ENCODE measurements at places on chromosomes 5 and 9.

DNA sequence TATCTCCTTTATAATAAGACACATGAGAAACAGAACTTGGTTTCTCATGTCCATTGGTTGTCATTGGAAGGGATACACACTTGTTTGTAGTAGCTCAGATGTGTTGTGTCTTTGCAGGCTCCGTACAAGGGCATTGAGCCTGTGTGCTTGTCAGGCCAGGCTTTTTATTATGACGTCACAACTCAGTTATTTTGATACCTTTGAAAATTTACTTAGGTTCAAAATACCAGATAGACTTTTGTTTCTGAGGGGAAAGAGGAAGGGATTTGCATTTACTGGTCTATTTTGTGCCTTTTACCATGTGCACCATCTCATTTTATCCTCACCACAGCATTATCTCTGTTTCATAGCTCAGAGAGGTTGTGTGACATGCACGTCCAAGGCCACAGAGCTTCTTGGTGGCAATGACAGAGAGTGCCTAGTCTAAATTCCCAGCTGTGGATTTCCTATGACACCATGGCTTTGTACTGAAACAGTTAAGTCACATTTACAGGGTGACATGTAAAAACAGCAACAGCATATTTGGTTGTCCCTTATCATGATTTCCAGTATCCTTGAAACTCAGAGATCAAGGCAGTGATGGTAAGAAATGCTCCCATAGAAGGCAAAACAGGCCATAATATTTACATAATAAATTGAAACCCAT is 268.7 kb downstream of the AOPEP start:
- DNase-seq, result no peak

DNA sequence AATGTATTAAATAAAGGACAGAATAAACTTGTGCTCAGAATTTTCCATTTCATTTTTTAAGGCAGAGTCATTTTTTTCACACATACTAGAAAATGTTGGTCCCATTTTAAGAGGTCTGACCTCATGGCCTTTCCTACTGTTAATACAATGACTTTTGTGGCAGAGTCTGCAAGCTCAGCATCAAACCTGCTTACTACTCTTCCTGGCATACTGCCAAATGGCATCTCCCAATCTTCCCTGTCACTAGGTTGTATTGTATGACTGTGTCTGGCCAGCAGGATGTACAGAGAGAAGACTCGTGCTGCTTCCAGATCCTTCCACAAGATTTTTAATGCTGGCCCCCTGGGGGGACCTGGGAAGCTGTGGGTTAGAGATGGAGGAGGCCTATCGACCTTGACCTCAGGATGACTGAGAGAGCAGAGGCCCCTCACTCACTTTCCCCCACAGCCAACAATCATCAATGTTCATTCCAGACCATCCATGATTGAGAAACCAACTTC is 64.7 kb downstream of the BARX1 start:
- DNase-seq, result no peak

- DNase-seq, result no peak
Measured at GRCh38 chr5:6804766-6805501, 91.7 kb downstream of the TENT4A start.

DNA sequence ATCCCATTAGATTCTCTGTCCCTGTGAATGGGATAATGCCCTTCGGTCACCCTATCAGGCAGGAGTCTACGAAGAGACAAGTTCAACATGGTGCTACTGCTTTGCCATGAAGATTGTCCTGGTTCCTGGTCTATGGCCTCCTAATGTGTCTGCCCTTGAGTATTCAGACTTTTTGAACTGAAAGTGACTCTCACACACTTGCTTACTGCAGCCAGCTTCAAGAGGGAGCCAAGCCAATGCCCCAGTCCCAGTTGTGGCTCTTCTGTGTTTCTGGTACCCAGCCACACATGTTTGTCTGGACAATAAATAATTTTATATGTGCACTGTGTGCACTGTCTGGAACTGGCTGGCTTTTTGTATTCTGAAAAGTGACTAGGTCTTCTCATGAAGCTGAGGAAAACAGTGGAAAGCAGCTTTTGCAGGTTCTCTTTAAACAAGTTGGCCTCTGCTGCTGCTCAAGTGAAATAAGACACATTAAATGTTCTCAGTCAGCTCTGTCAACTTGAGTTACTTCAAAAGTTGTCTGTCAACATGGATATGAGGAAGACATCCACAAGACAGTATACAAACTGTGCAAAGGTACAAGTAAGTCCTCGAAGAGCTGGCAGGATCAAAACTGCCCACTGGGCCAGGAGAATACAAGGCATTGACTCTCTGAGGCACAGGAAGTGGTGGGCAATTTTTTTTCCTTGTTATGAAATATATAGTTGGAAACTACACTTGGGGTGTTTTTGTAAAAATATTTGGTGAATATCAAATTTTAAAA is 60.0 kb downstream of the ZNF608 start:
- no peak for DNase-seq

- no peak for DNase-seq
Measured at GRCh38 chr9:109325089-109325488, 4.2 kb upstream of the EPB41L4B start.

- DNase-seq, result no peak
Measured at GRCh38 chr9:1916095-1916494, 99.1 kb upstream of the SMARCA2 start.

GRCh38 chr5:150302301-150303069 is at the start of gene ARSI:
Gene ARSI, minus strand, starts transcription at chr5:150302905. Its CDS starts 532 bp downstream, at chr5:150302373.
- DNase-seq, result no peak

- no peak for DNase-seq
Measured at GRCh38 chr9:111287127-111287526, 42.9 kb downstream of the OR2K2 start.

DNA sequence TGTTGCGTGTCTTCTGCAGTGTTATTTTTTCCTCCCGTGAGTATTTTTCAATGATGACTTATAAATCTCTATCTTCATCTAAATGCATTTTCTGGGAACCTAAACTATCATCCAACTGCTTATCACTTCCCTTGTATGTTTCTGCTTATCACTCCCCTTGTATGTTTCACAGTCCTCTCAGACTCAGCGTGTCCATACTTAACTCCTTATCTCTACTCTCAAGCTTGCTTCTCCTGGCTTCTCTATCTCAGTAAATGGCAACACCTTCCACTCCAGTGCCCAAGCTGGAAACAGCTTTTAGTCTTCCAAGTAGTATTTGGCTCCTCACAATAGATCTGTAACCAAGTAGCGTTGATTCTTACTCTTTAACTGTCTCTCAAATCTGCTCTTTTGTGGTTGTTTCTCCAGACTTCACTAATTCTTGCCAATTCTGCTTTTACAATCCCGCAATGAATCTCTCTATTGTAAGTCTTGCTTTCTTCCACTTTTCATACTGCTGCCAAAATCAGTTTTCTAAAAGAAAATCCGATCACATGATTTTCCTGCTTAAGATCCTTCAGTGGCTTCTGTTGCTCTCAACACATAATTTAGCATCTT is 33.8 kb upstream of the TXNDC8 start:
- no peak for DNase-seq

- no peak for DNase-seq
Measured at GRCh38 chr9:110575169-110575568, 4.4 kb downstream of the SVEP1 start.

DNA sequence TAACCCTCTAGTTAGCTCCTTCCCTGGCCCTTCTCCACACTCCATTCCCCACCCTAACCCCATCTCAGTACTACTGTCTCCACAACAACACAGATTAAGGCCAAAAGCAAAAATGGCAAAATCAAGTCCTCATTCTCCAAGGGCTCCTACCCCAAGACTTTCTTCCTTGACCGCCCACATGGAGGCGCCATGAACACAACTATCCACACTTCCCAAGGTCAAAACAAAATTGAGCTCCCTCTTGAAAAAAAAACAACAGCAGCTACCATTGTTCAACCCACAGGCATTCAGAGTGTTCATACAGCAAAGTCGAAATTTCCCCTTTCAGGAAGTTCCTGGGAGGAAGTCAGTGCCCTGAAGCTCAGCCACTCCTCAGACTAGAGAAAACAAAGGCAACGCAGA is 54.4 kb downstream of the GNAQ start:
- peak; percentile 27 for DNase-seq

- no peak for DNase-seq
Measured at GRCh38 chr9:135580664-135581380, 19.3 kb downstream of the PAEP start.

GRCh38 chr5:40687321-40687720 is 7.6 kb downstream of the PTGER4 start:
- DNase-seq, result no peak

GRCh38 chr9:36923025-36923625 is 110.9 kb downstream of the PAX5 start:
- no peak for DNase-seq

DNA sequence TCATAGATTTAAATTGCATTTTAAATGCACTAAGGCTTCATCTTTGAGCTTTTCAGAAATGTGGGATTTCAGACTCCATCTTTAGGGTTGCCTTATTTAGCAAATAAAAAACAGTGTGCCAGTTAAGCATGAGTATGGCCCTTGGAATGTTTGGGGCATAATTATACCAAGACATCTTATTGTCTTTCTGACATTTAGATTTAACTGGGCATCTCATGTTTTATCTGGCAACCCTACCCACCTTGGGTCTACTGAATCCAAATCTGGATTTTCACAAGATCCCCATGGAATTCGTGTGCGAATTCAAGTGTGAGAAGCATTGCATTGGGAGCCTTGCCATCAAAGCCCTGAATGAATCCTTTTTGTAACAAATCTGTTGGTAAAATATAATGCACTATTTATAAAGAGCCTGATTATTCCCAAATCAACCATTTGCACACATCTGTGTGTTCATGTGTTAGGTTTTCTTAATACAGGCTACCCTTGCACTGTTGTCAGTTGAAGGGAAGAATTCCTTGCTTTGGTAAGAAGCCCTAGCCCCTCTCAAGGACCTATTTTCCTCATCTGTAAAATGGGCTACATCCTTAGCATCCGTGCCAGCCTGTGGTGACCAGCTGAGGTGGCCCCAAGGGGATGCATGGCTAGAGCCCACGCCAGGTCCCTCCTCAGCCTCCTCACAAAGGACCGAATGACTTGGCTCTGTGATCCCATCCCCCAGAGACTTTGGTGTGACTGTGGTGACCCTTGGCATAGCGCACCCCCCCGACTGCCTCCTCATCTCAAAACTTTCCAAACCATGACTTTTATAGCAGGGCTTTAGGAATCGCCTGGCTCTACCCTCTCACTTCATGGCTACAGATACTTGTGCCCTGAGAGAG is 8.1 kb downstream of the GSN start:
- no peak for DNase-seq

DNA sequence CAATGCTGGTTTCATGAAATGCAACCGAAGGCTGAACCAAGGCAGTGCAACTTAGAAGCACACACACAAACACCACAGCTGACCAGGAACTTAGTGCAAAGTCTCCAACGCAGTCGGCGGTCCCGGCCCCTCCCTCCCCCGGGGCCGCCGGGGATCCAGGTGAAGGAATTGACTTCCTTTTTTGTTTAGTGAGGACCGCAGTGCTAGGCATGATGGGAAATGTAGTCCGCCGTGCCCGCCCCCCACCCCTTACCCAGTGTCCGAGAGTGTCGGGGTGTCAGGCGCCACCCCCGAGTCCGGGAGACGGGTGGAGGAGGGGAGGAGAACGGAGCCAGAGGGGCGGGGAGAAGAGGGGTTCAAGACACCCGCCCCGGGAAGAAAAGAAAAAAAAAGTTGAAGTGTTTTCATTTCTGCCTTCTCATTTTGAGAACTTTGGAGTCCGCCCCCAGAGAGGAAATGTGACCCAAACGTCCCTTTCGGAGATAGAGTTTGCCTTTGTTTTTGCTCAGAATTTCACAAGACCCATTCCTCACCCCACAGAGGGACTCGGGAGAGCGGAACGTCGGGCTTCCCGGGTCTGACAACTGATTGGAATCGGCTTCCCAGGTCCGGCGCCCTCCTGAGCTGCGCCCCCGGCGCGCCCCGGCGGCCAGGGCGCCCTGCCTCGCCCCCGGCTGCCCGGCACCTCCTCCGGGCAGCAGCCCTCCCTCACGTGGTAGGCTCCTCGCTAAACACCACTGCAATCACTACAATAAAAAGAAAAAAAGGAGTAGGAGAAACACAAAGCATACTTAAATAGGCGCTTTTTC is 2.0 kb downstream of the IER5L start:
- DNase-seq, result no peak

DNA sequence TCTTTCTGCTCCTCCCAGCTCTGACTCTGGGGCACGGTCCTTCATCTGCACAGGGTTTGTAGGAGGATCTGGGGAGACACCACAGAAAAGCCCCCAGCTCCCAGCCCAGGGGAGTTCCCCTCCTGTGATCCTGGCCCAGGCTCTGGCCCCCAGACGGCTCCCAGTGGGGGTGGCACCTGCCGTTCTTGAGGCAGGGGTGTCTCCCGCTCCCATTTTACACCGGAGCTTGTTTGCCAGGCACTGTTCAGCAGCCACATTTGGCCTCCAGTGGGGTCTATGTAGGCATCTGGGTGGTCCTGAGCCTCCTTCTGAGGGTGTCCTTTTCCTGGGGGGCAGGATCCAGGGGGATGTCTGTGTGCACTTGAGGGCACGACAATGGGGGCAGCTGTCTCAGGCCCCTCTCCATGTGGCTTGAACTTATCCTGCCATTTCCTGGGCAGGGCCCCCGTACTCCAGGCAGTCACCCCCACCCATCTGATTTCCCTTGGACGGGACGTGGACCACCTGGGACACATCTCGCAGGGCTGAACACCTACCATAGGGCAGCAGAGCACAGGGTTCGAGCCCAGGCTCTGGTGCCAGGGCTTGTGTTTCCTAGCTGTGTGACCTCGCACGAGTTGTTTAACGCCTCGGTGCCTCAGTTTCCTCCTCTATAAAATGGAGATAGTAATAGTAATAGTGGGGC is 275.0 kb upstream of the MVB12B start:
- no peak for DNase-seq

- no peak for DNase-seq
Measured at GRCh38 chr5:61254969-61255555, 77.0 kb upstream of the ZSWIM6 start.

- no peak for DNase-seq
Measured at GRCh38 chr5:53302529-53302928, 177.9 kb upstream of the FST start.

DNA sequence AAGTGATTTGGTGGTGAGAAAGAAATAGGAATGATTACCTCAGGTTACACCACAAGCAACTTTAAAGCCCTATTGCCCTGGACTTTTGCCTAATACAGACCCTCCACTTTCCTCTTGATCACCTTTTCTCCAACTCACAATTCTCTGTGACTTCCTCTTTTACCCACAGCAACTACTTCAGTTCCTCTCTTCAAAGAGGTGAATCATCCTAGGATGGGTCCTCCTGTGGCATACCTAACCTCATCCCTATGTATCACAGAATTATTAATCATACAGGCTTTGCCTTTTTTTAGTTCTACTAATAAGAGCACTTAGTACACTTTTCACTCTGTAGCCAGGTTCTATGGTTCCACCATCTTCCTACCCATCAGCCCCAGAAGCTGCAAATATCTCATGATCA is 19.6 kb upstream of the INSL6 start:
- DNase-seq, result no peak

GRCh38 chr5:78661691-78662090 is 13.1 kb upstream of the LHFPL2 start:
- no peak for DNase-seq

GRCh38 chr9:69822116-69822750 is 1.6 kb downstream of the CFAP95 start:
- no peak for DNase-seq

DNA sequence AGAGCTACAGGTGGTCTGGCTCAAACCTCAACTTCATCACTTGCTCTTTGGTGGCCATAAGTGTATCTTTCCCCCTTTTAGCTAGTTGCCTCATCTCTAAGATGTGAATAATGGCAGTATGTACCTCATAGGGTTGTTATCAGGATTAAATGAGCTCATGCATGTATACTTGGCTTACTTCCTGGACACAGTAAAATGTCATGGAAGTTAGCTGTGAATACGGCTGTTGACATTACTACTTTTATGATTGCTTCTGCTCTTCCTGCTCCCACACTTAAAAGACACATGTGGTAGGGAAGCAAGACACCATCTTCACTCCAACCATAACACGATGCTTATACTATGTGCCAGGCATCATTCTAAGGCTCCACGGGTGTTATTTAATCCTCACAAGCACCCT is 114.5 kb upstream of the GPR151 start:
- DNase-seq, result no peak
